ENCODE measurements at places on chromosomes 7 and 10.

DNA sequence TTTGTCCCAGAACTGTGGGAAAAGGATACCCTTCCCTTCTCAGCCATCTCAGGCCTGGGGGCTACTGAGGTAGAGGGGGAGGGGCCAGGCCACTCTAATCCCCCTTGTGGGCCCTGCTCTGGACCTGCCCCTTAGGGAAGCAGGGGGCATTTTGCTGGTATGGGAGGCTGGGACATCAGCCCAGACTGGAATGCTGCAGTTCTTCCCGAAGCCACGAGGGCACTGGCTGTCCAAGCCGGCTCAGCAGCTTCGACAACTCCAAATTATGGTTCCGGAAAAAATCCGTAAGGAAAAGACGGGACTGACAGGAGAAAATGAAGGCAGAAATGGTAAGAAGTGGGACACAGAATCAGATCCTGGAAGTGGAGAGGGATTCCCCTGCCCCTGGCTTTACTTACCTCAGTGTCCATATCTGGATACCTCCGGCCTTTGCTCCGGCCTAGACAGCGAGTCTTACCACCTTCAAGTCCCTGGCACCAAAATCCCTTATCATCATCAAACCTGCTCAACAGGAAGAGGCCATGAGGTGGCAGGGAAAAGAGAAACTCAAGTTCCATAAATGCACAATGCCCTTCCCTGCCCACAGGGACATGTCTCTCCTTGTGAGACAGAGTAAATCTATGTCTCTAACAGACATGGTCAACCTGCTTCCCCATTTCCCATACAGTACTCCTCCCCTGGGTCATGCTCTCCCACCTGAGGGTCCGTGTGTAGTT is 9.0 kb downstream of the NDST2 start:
- DNase-seq = peak; percentile 67

GRCh38 chr10:6917125-6917524 is 337.0 kb upstream of the PRKCQ start:
- DNase-seq = no peak

DNA sequence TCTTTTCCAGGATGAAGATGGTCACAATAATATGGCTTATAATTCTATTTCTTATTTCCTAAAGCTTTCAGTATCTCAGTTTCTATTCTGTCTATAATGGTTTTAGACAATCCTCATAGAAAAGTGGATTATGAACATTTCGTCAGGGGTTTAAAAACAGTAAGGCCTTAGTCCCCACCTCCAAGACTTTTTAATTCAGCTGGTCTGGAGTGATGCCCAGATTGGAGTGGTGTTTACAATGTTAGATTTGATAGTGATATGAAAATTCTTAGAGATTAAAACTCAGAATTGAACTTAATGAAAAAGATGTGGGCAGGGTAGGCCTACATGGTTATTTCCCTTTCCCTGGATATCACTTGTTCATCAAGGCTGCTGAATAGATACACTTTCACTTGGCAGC is 1238.3 kb downstream of the SORCS3 start:
- DNase-seq = no peak

- DNase-seq = no peak
Measured at GRCh38 chr7:142496545-142496991, 238.7 kb upstream of the PRSS58 start.

DNA sequence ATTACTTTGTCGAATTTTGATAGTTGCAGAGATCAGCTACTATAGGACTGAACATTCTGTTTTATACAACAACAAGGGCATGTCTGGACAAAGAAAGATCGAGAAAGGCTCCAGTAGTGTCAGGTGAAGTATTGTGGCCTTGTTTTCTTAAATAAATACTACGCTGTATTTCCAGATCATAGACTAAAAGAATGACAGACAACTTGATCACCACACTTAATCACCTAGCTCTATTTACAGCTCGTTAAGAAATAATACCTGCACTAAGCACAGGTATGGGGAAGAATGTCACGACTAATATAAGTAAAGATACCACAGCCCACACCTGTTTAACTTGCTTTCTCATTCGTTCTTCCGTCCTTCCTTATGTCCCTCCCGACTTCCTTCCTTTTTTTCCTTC is 269.2 kb downstream of the HGF start:
- no peak for DNase-seq

- DNase-seq = no peak
Measured at GRCh38 chr10:11447586-11447985, 163.9 kb downstream of the USP6NL start.
